Lung (tissue), 17 donors: ENCODE measurements at places on chromosomes 4 and X.

GRCh38 chr4:102007959-102008425, 217.5 kb downstream of the BANK1 start:
- DNase-seq: no peak

- DNase-seq: no peak
Measured at GRCh38 chr4:38509551-38509950, 154.4 kb upstream of the KLF3 start.

DNA sequence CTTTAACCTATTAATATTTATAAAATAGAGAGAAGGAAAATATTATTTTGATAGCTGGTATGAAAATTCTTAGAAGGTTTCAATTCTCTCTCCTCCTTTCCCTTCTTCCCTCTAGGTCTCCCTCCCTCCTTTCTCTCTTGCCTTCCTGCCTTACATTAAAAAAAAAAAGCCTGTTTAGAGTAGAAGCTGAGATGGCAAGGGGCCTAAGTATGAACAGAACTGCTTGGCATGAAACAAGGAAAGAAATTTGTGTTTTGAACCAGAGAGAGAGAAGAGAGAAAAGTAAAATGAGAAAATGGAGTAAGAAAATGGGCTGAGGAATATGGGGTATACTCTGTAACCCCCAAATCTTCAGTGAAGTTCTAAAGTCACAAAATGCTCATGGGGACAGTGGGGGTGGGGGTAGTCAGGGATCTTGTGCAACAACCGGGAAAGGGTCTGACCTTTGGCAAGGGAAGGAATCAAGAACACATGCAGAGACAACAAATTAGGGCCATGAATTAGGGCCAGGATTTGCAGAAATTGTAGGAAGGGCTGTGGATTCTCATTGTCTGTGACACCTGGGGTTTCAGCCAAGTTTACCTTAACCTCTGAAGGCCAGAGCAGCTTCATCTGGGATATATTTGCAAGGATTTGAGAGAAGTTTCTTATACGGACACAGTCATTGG, 30.6 kb downstream of the SUPT20HL2 start:
- DNase-seq: peak; percentile 20

DNA sequence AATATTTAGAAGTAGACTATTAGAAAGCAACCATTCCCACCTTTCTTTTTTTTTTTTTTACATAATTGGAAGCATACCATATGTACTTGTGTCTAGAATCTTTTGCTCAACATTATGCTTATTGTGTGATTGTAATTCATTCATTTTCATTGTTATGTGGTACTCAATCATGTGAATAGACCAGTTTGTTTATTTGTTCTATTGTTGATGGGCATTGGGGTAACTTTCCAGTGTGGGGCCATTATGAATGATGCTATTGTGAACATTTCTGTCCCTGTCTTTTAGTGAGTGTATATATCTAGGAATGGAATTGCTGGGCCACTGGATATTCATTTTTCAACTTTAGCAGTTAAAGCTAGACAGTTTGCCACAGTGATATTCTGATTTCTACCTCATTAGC, 62.5 kb upstream of the MCUB start:
- DNase-seq: no peak

GRCh38 chr4:3418029-3418762, 23.6 kb upstream of the HGFAC start:
- no peak for DNase-seq

- no peak for DNase-seq
Measured at GRCh38 chr4:158799013-158799770, 30.4 kb downstream of the FNIP2 start.

- DNase-seq: no peak
Measured at GRCh38 chr4:56937262-56937661, 29.6 kb downstream of the REST start.

DNA sequence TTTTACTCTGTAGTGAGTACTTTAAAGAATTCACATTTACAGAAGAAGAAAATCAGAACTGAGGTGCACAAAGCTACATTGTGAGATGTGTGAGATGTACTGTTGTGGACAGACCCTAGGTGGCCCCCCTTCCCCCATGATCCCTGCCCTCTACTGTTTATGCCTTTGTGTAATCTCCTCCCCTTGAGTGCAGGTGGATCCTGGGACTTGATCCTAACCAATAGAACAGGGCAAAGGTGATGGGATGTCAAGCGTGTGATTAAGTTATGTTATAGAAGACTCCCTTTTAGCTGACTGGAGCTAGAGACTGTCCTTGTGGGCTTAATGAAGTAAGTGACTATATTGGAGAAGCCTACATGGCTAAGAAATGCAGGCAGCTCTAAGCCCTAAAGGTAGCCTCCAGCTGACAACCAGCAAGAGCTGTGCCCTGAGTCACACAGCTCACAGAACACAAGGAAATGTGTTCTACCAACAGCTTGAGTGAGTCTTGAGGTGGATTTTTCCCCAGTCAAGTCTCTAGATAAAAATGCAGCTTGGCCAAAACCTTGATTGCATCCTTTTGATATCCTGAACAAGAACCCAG, 225.2 kb upstream of the LEF1 start:
- no peak for DNase-seq

DNA sequence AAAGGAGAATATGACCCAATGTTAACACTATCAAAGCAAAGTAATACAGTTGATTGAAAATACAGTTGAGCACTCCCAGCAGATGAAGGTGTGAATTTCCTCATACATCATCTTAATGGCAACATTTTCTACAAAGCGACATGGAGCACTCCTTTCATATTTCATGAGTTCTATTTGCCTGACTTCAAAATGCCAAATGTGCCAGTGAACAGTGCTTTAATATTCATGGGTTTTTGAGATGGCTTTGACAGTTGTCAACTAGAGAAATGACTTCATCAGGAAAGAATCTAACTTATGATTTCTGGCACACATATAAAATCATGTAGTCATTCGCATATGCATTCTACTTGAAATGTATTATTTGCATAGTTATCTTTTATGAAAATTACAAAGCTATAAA, 222.4 kb downstream of the GALNTL6 start:
- no peak for DNase-seq

- no peak for DNase-seq
Measured at GRCh38 chr4:86118711-86119110, 241.1 kb downstream of the MAPK10 start.

GRCh38 chr4:20805716-20806115, 105.5 kb downstream of the PACRGL start:
- DNase-seq: no peak

DNA sequence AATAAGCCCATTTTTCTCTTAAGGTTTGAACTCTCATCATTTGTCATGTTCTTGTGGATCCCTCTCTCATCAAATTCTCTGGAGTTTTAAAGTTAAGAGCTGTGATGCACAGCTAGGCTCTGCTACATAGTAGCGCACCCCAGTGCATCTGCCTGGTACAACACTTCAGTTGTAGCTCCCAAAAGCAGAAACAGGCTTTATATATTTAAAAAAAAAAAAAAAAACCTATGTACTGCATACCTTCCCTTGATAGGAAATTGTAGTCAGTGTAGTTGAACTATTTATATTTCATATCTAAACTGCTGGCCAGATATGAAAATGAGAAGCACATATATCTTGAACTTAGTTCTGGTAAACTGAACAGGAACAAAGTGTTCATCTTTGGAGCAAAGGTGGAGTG, 131.4 kb downstream of the KLHL13 start:
- DNase-seq: no peak

- no peak for DNase-seq
Measured at GRCh38 chr4:178242655-178243054, 800.4 kb upstream of the AGA start.

DNA sequence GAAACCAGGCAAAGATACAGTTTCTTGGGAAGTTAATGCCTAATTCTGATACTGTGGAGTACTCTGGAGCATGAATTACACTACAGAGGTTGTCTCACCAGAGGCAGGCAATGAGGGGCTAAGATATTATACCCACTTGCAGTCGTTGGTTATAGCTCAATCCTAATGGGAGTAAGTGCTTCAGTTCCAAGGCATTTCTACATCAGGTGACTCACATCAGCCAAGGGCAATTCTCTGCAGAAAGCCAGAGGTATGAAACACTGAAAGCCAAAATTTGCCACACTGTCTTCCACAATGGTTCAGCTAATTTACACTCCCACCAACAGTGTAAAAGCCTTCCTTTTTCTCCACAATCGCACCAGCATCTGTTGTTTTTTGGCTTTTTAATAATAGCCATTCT, 174.0 kb upstream of the IL15 start:
- DNase-seq: no peak

DNA sequence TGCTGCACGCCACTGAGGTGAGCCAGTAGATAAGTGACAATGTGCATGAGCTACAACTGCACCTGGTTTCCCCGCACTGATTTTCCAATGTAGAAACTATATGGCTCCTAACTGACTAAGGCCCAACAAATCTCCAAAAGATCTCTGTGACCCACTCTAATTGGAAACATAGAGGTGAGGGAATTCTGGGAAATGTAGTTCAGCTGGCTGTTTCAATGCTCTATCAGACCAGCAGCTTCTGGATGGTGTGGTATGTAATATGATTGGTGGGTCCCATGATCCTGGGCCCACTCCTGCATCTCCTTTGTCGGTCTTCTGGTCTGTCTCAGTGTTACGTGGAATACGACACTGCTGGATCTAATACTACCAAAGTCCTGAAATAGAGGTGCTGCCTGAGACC, 18.6 kb downstream of the CCDC160 start:
- DNase-seq: no peak
